ENCODE measurements at places on chromosomes 2 and 18. TPM values are rescaled to one million over a fixed set of nuclear protein-coding genes. Genes with fewer than 3 reads are reported as not detected.

Gene TXNDC2
- not detected for total RNA-seq

Gene PECR
- 12.8 TPM for total RNA-seq

DNA sequence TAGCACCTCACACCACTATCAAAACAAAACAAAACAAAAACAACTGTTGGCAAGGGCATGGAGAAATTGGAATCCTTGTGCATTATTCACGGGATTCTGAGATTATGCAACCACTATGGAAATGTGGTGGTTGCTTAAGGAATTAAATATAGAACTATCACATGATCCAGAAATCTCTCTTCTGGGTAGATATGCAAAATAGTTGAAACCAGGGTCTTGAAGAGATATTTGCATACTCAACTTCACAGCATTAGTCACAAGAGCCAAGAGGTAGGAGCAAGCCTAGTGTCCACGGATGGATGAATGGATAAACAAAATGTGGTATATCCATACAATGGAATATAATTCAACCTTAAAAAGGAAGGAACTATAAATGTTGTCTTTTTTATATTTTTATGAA, 7.0 kb downstream of the TMEM131 start:
- no peaks in the 10 kb centered on the region for H3K27me3 ChIP-seq
- H3K4me3 ChIP-seq = no peak overlapping the region
- peaks cover 9% of the 10 kb centered on the region for H3K4me1 ChIP-seq

- no peaks in the 10 kb centered on the region for H3K27me3 ChIP-seq
- no peak overlapping the region for H3K27ac ChIP-seq
- no peaks in the 10 kb centered on the region for H3K4me1 ChIP-seq
- DNase-seq = no peak
- no peaks in the 10 kb centered on the region for H3K36me3 ChIP-seq
Measured at GRCh38 chr18:50578651-50579050, 18.8 kb downstream of the MAPK4 start.

Gene TGFBRAP1
- 15.8 TPM for total RNA-seq

Measured in cardiac muscle cell (in vitro differentiated cells and primary cell).